Stimulated activated CD8-positive, alpha-beta memory T cell treated with anti-CD3 and anti-CD28 coated beads, Interleukin-15, amount 100 ng/mL, for 4 hours (primary cell): ENCODE measurements at places on chromosomes 6 and 20.

DNA sequence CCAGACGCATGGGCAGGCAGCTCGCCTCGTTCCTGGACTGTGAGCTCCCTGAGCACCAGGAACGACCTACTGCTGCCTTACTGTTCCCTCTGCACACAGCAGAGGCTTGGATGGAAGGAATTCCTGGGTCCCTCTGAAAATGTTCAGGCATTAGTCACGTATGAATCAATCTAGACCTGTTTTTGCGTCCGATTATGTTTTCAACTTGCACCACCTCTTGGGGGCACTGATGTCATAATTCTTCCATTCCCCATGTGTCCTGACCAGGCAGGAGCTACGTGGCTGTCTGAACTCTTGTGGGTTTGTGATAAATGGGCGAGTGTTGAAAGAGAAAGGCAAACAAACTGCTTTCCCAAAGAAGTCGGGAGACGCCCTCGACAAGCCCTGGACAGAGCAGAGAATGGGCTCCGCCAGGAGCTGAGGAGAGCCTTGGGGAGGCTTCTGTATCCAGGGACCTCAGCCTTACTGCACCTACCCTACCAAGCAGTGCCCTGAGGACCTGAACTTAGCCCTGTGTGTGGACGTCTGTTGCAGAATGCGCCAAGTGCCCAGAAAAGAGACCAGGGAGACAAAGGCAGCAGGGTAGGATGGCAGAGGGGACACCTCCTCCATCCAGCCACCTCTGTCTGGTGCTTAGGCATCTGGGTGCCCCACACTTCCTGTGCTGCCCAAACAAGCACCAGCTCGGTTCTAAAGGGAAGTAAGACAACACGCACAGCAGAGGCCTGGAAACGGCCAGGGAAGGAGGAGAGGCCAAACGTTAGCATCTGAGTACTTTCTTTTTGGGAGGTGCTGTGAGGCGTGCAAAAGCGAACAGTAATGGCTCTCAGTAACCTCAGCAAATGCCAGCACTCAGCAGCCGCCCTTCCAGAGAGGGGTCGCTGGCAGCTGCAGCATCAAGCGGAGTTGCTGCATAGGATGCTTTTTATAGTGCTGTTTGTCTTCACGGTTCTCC is 124.2 kb downstream of the LY86 start:
- no peak for DNase-seq

GRCh38 chr20:49303065-49303552 is 25.3 kb upstream of the ZNFX1 start:
- DNase-seq = no peak

GRCh38 chr20:36672991-36673390 is 27.0 kb upstream of the SLA2 start:
- DNase-seq = no peak

- DNase-seq = no peak
These were observed 27.1 kb upstream of the BEND6 start for GRCh38 chr6:56927538-56928453.

DNA sequence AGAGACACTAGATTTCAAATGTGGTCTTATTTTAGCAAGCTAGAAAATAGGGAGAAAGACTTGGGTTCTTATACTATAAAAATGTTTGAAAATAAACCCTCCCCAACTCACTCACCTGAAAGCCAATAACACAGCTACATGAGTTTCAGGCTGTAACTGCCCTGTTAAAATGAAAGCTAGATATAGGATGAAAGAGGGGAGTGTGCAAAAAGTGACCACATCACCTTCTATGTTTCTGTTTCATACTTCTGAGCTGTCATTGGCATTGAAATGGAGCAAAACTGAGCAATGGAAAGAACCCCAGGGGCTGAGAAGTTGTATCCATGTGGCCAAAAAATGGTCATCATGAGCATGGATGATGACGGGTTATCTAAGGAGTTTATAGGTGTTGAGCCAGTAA is 148.1 kb upstream of the TENT5A start:
- DNase-seq = no peak

- no peak for DNase-seq
These were observed 11.9 kb upstream of the LATS1 start for GRCh38 chr6:149729824-149730223.

- DNase-seq = no peak
These were observed 78.2 kb upstream of the TBX18 start for GRCh38 chr6:84842525-84843166.

GRCh38 chr6:27495386-27496135 is 22.7 kb upstream of the ZNF184 start:
- DNase-seq = no peak

- DNase-seq = no peak
These were observed 115.8 kb downstream of the MRPL14 start for GRCh38 chr6:44011350-44011920.

GRCh38 chr6:27893059-27893835 is 18.9 kb downstream of the OR2B2 start:
- DNase-seq = peak; percentile 61

DNA sequence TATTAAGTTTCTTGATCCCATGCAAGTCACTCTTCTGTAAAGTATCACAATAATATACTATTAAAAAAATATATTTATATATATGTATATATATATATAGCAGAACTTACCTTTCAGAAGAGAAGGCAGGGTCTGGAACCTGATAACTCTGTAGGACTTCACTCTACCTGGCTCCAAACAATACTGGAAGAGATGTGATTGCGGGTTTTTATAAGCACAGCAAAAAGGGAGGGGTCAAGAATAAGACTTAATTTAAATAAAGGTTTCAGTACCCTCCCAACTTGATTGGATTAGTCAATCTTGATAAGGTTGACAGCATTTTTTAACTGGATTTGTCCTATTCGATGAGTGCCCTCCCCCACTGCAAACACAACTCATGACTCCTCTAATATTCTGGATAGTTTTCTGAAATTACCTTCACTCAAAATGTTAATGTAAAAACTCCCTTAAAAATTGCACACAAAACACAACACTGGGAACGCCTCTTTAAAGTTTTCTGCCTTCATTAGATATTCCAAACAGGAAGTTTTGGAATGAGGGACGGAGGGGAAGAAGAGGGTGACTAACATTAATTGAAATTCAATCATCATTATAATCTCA is 4.0 kb upstream of the ZNF217 start:
- no peak for DNase-seq

- DNase-seq = no peak
These were observed 22.0 kb upstream of the MAS1L start for GRCh38 chr6:29509711-29510110.

GRCh38 chr6:53896196-53896595 is 101.4 kb downstream of the LRRC1 start:
- DNase-seq = no peak

- DNase-seq = no peak
These were observed 49.7 kb downstream of the PSMB1 start for GRCh38 chr6:170503414-170503761.
